NCI-H1694 (cell line): ENCODE measurements at places on chromosomes 6 and 20.

DNA sequence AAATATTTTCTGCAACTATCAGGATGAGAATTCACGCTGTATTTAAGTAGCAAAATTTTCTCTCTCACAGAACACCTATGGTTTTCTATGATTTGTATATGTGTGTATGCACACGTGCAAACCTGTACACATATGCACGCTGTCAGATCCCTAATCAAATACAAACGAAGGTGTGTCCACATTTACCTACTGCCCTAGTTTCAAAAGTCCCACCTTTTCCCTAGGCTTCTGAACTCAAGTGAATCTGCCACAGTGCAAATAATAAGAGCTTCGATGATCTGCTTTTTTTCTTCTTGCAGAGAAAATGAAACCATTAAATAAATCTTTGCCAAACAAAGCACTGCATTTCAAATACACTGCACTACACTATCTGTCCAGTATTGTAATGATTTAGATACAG, 6.5 kb downstream of the HIVEP2 start:
- no peak for DNase-seq

- no peak for DNase-seq
Observed at GRCh38 chr6:6942091-6942490, 165.7 kb upstream of the RREB1 start.

GRCh38 chr6:6434151-6434550, 113.7 kb upstream of the F13A1 start:
- DNase-seq: no peak

DNA sequence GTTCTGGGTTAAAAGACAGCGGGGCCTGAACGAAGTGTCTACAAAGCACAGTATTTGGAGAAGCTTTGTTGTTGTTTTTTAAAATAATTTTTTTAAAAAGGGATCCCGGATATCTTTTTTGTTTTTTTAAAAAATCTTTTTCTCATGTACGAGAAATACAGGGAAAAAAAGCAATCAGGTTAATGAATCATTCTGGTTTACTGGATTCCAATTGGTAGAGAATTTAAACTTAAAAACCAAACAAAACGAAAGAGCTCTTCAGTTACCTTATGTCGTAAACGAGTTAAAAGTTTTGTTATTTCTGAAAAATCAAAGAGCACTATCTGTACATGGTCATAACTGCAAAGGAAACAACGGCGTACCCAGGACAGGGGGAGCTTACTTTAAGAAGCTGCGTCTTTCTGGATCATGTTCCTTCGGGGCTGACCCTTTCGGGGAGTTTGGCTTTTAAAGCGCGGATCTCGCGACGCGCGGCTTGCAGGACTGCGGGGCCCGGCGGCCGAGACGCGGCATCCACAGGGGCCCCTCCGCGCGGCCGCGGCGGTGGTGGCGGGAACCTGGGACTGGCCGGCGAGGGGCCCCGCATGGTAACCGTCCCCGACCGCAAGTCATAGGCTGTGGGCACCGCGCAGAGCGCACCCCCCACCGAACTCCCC, 927 bp downstream of the IL20RA start:
- DNase-seq: no peak

- no peak for DNase-seq
Observed at GRCh38 chr6:79280756-79281155, 46.3 kb upstream of the HMGN3 start.

GRCh38 chr6:81768150-81768942, 15.9 kb upstream of the TENT5A start:
- no peak for DNase-seq
